Endothelial cell of umbilical vein (primary cell): ENCODE measurements at places on chromosomes 6 and 20. TPM values are rescaled to one million over a fixed set of nuclear protein-coding genes. Genes with fewer than 3 reads are reported as not detected.
A peak's percentile ranks its signal among the peaks of the same experiment; 100 is the strongest.

DDAH2 gene
- polyA plus RNA-seq = 168 and 176 TPM in 2 replicates

DNA sequence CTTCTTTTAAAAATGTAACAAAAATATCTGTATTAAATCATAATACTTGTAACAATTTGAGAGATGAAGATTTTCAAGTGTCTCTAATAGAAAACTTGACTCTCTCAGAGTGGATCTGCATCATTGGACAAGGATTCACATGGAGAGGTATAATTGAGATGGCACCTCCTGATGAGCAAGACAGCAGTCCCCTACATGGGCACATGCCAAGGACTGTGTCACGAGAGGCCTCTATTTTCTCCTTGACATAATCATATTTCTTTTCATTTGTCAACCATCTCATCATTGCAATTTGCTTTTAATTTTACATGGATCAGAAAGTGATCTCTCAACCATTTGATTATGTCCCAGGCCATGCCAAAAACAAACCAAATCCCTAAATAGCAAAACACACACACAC lies 206.8 kb upstream of the THEMIS start:
- DNase-seq = no peak

DNA sequence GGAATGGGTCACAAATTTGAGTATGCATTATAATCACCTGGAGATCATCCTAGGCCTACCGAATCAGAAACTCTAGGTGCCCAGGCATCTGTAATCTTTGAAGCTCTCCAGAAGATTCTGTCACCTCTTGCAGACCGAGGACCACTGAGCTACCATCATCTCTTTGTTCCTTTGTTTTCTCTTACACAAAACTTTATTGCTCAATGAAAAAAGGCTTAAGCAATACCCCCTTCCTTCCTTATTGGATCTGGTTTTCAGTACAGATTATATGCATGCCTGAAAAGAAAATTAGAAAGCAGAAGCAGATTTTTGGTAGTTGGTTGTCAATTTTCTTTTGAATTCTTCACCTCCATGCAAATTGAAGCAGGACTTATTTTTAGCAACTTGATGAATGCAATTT lies 31.3 kb downstream of the STX11 start:
- DNase-seq = no peak

GRCh38 chr6:43468748-43469681 lies 8.4 kb upstream of the TJAP1 start:
- no peak for DNase-seq

- peak; percentile 73 for DNase-seq
Observed at GRCh38 chr20:17895641-17896171, 72.9 kb downstream of the SNX5 start.
